ENCODE measurements at places on chromosomes 2 and 18. TPM values are rescaled to one million over a fixed set of nuclear protein-coding genes. Genes with fewer than 3 reads are reported as not detected.

The POTEJ gene
- polyA plus RNA-seq, result not detected

The CXCR2 gene
- 1.5 TPM for polyA plus RNA-seq

- H3K4me3 ChIP-seq, result peak overlapping the region; percentile 47
- DNase-seq, result no peak
- peaks cover 13% of the 10 kb centered on the region for H3K36me3 ChIP-seq
- no peak overlapping the region for H3K27ac ChIP-seq
- no peaks in the 10 kb centered on the region for H3K27me3 ChIP-seq
Observed at GRCh38 chr18:21096760-21097159, 14.9 kb downstream of the ROCK1 start.

- H3K27me3 ChIP-seq, result peaks cover 36% of the 10 kb centered on the region
- H3K4me3 ChIP-seq, result no peak overlapping the region
- H3K36me3 ChIP-seq, result no peaks in the 10 kb centered on the region
- no peak overlapping the region for H3K27ac ChIP-seq
- no peaks in the 10 kb centered on the region for H3K4me1 ChIP-seq
- no peak for DNase-seq
Observed at GRCh38 chr2:225735844-225736243, 336.3 kb downstream of the NYAP2 start.

DNA sequence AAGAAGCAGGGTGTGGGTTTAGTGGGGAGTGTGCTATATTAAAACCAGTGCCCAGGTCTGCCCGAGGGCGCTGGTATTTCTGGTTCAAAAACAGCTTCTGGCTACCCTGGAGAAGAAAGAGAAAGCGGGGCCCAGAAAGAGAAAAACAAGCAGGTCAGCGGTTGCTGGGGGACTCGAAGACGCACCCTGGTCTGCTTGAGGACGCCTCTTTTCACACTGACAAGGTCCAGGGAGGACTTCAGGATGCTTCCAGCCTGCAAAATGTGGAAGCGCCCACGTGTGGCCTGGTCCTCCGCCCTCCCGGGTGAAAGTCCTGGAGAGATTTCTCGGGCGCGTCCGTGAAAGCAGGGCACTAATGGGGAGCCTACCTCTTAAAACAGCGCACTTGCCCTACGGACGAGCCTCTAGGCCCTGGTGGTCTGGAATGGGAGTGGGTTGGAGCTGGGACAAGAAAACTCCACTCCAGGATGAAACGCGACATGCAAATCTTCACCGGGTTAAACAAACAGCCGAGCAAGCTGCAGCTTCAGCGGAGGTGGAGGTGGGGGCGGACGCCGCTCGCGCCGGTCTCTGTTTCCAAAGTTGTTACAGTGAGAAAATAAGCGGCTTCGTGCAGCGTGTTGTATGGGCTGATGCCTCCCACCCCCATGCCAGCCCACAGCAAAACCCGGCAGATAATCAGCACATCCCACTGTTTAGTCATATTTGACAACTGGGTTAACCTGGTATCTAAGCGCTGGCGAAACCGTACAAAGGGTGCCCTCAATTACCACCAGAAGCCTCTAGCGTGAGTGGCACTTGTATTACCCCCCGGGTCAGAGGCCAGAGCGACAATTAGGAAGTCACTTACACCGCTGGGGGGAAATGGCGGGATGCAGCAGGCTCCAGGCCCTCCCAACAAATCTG is 1.1 kb upstream of the SP9 start:
- H3K4me3 ChIP-seq, result peak overlapping the region; percentile 45
- peaks cover 49% of the 10 kb centered on the region for H3K27me3 ChIP-seq
- DNase-seq, result no peak
- peak overlapping the region; percentile 40 for H3K27ac ChIP-seq
- peaks cover 55% of the 10 kb centered on the region for H3K4me1 ChIP-seq

- H3K4me1 ChIP-seq, result peaks cover 19% of the 10 kb centered on the region
- no peak overlapping the region for H3K27ac ChIP-seq
- no peaks in the 10 kb centered on the region for H3K27me3 ChIP-seq
- no peak overlapping the region for H3K4me3 ChIP-seq
Observed at GRCh38 chr2:38685116-38685735, 19.3 kb downstream of the GALM start.

GRCh38 chr2:75276093-75277029 is 77.0 kb upstream of the TACR1 start:
- H3K27me3 ChIP-seq, result no peaks in the 10 kb centered on the region
- H3K27ac ChIP-seq, result no peak overlapping the region
- peaks cover 83% of the 10 kb centered on the region for H3K36me3 ChIP-seq
- H3K4me1 ChIP-seq, result no peaks in the 10 kb centered on the region
- DNase-seq, result no peak

DNA sequence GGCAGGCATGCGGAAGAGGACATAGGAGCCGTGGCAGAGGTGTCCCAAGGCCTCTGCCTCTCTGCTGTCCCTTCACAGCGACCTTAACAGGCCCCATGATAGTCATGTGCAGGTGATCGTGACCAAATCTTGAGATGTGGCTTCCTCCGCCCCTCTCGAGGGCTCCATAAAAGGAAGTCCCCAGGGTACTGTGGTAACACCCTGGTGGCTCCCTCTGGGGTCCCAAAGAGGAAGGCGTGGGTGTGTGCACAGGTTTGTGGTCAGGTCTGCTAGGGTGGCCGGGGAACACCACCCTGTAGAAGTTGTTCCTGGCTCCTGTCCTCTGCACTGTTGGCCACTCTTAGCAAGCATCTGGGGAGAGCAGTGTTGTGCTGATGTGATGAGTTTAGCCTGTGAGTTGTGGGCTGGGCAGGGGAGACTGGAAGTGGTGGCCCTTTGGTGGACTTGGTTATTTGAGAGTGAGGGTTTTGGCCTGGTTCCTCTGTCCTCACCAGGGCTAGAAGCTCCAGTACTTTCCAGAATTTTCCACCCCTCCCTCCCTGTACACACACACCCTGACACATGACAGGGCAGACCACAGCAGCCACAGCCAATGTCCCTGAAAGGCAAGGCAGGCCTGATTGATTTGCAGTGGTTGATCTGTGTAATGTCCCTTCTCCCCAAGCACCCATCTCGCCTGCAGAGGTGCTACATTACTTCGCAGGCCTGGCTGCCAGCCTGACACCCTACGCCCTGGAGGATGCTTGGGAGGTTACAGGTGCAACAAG is 68.9 kb upstream of the BOD1L2 start:
- DNase-seq, result peak; percentile 11
- peak overlapping the region; percentile 56 for H3K4me3 ChIP-seq
- no peak overlapping the region for H3K27ac ChIP-seq
- peaks cover 4% of the 10 kb centered on the region for H3K27me3 ChIP-seq
- peaks cover 16% of the 10 kb centered on the region for H3K4me1 ChIP-seq
- H3K36me3 ChIP-seq, result peaks cover 4% of the 10 kb centered on the region

DNA sequence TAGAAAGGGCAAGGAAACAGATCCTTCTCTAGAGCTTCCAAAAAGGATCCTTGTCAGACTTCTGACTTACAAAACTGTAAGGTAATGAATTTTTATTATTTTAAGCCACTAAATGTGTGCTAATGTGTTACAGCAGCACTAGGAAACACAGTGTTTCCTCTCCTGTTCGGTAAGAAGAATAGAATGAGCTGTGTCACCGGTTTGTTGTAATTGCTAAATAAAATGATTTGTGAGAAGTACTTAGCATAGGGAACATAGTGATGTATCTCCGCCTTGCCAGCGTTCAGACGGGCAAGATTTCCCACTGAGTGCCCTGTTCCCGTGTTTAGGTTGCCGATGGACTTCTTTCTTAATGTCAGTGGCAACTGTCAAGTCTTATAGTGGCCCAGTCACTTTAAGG is 57.6 kb downstream of the SPATS2L start:
- no peak overlapping the region for H3K4me3 ChIP-seq
- H3K27ac ChIP-seq, result no peak overlapping the region
- H3K4me1 ChIP-seq, result no peaks in the 10 kb centered on the region

DNA sequence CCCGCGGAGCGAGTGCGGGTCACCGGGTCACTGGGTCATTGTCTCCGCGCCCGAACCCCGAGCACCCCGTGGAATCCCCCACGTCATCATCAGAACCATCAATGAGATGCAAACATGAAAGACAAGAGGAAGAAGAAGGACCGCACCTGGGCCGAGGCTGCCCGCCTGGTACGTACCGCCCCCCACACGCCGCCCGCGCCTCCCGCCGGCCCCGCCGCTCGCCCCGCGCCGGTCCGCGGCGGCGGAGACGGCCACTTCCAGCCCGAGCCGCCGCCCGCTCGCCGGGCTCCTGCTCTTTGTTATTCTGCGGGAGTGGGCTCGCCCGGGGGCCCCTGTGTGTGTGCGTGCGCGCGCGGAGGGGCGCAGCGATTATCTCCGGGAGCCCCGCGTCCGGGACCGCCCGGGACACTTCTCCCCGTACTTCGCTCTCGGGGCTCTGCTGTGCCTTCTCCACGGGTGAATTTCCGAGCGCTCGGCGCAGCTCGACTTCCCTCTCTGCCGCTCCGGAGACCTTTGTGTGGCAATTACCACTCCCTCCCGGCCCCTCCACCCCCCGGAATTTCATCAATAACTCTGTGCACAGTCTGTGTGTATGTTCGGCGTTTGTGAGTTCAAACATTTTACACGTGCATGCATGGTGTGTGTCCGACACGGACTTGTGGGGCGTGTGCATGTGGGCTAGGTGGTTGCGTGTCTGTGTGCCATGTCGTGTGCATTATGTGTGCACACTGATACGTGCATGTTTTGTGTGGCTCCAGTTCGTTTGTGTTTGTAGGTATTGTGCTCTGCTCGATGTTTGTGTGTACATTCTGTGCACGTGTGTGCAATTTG is 714 bp downstream of the ASXL3 start:
- H3K36me3 ChIP-seq, result no peaks in the 10 kb centered on the region
- H3K4me1 ChIP-seq, result peaks cover 2% of the 10 kb centered on the region

Measured in naive thymus-derived CD8-positive, alpha-beta T cell (primary cell).